Urinary bladder (tissue), 4 donors: ENCODE measurements at places on chromosomes 1 and 21.

GRCh38 chr1:185441605-185442004, 124.6 kb upstream of the IVNS1ABP start:
- no peak for DNase-seq

GRCh38 chr1:239735111-239735510, 348.7 kb downstream of the CHRM3 start:
- no peak for DNase-seq

- DNase-seq = no peak
Measured at GRCh38 chr1:53344921-53345838, 17.3 kb upstream of the LRP8 start.

GRCh38 chr1:204461331-204462228, 33.0 kb downstream of the PIK3C2B start:
- DNase-seq = no peak

GRCh38 chr1:209758400-209758799, 2.5 kb downstream of the TRAF3IP3 start:
- no peak for DNase-seq

- DNase-seq = no peak
Measured at GRCh38 chr1:182972829-182973228, 19.9 kb upstream of the SHCBP1L start.

- DNase-seq = no peak
Measured at GRCh38 chr1:162008799-162009198, 14.9 kb downstream of the OLFML2B start.

GRCh38 chr1:92575123-92575522, 88.4 kb upstream of the GFI1 start:
- no peak for DNase-seq

DNA sequence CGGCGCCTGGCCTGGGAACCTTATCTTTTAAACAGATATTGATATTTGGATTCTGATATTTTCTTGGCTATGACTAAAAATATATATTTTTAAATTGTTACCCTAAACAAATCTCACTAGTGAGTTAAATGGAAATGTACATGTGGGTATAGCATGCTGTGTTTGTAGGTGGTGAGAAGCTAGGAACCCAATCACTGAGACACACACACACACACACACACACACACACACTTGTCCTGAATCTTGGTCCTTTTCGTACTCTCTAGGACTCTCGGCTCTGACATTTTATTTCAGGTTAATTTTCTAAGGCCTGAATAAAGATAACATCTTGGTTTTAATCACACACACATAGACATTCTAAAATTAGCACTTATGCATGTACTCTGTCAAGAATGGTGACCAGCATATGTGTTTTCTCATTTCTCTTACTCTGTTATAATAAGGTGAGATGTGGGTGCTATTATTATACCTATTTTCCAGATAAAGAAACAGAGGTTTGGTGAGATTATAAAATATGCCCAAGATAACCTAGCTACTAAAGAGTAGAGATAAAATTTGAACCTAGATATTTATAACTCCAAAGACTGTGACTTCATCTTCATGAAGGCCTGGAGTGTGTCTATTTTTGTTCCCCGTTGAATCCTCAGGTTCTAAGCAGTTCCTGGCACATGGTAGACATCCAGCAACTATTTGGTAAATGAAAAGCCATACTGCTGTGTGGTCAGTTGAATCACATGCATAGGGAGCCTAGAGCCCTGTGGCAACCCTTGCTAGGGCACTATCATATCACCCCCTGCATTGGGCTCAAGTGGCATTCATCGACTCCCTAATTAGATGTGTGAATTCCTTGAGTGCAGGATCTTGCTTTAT, 85.0 kb upstream of the RAB3GAP2 start:
- no peak for DNase-seq

- no peak for DNase-seq
Measured at GRCh38 chr1:214216779-214217178, 64.2 kb upstream of the SMYD2 start.

DNA sequence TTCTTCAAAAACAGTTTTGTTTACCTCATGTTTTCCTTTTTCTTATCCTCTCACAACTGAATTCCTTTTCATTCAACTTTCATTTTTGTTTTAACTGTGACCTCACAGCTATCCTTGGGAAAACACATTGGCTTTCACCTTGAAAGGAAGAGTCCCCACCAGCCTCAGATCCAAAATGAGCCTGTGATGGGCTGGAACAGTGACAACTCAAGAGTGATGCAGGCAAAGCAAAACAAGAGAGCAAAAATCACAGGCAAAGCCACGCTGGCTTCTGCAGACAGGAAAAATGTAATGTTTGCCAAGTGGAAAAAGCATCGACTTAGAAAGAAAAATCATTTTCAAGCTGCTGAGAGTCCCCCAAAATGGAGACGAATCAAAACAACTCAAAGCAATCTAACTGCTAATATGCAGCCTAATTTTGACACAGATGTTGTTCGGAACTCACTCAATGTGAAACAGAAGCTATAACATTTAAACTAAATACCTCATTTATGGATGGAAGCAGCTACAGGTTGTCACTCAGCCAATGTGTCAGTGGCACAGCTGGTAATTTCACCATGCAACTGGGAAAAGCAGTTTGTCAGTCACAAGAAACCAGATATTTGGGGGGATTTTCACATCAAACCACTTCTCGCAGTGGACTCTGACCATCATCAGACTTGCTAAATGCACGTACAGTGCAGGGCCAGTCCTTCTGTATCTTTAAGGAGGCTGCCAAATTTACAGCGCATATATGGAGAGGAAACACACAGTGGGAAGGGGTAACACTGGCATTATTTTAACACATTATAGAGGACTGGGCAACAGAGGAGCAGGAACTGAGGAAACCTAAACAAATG, 50.7 kb downstream of the ALG14 start:
- DNase-seq = no peak

DNA sequence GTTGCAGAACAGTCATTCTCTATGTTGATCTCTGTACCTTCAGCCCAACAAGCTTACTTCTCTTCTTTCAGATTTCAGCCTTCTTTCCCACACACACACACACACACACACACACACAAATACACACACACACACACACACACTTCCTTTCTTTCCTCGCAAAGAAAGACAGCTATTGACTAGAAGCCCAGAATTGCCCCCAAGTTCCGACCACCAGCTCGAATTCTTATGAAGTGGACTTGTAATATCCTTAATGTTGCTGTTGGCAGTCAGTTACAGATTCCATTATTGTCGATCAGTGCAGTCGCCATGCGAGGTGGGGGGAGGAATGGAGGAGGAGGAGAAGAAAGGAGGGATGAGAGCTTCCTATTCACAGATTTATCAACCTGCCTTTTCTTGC, 125.5 kb downstream of the CLEC20A start:
- no peak for DNase-seq
